Activated CD4-positive, alpha-beta T cell treated with anti-CD3 and anti-CD28 coated beads for 36 hours (primary cell): ENCODE measurements at places on chromosomes 4 and X.

DNA sequence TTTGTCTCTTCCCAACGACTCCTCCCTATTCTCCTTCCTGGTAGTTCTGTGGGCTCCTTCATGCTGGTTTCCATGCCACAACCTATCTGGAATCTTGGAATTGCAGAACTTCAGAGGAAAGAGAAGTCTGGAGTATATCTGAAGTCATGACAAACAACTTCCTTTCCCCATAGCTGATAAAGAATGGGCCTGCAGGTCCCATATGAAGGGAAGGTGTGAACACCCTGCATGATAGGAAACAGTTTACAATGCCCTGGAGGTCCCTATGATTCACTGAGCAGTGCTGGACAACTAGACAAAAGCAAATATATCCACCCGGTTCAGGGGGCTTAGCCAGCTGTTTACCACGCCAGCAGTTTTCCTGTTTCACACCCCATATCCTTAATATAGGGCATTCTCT is 19.4 kb downstream of the FAM9C start:
- H3K27me3 ChIP-seq: no peaks in the 10 kb centered on the region
- no peak overlapping the region for H3K4me3 ChIP-seq
- H3K27ac ChIP-seq: peak overlapping the region; percentile 73

DNA sequence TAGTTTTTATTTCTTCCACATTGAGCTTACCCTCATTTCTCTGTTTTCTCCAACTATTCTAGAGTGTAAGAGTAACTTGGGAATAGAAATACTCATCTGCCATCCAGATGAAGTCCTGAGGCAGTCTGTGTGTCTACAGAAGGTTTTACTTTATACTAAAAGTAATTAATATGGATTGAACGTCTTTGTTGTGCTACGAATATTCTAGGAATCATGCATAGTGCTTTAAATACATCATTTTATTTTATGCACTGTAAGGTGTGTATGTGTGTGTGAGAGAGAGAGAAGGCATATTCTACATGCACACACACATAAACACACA is 305.7 kb downstream of the INPP4B start:
- H3K4me3 ChIP-seq: no peak overlapping the region
- H3K27ac ChIP-seq: no peak overlapping the region
- H3K4me1 ChIP-seq: peaks cover 40% of the 10 kb centered on the region
- peaks cover 3% of the 10 kb centered on the region for H3K36me3 ChIP-seq
- no peaks in the 10 kb centered on the region for H3K27me3 ChIP-seq

DNA sequence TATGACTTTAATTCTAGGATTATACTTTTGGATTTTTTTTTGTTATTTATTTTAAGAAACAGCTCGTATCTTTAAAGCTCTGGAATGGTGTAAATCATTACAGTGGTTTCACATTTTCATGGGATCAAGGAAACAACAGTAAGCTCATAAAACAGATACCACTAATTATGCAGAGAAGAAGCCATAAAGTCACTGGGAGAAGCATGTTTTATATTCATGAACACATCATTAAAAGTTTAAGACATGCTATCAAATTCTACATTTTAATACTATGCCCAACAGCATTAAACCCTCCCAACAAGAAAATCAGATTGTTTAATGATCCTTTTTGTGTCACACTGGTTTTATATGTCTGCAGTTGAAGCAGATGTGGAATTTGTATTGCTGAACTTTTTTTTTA is 149.9 kb downstream of the FBXO8 start:
- H3K27me3 ChIP-seq: peaks cover 10% of the 10 kb centered on the region
- H3K4me1 ChIP-seq: peaks cover 2% of the 10 kb centered on the region
- no peak overlapping the region for H3K4me3 ChIP-seq
- H3K36me3 ChIP-seq: no peaks in the 10 kb centered on the region
- H3K27ac ChIP-seq: no peak overlapping the region
- no peak for DNase-seq

- no peak for DNase-seq
- H3K36me3 ChIP-seq: no peaks in the 10 kb centered on the region
- peaks cover 14% of the 10 kb centered on the region for H3K4me1 ChIP-seq
Observed at GRCh38 chr4:109278594-109279031, 23.8 kb downstream of the COL25A1 start.
